ENCODE measurements at places on chromosomes 3 and 15.
A peak's percentile ranks its signal among the peaks of the same experiment; 100 is the strongest.

DNA sequence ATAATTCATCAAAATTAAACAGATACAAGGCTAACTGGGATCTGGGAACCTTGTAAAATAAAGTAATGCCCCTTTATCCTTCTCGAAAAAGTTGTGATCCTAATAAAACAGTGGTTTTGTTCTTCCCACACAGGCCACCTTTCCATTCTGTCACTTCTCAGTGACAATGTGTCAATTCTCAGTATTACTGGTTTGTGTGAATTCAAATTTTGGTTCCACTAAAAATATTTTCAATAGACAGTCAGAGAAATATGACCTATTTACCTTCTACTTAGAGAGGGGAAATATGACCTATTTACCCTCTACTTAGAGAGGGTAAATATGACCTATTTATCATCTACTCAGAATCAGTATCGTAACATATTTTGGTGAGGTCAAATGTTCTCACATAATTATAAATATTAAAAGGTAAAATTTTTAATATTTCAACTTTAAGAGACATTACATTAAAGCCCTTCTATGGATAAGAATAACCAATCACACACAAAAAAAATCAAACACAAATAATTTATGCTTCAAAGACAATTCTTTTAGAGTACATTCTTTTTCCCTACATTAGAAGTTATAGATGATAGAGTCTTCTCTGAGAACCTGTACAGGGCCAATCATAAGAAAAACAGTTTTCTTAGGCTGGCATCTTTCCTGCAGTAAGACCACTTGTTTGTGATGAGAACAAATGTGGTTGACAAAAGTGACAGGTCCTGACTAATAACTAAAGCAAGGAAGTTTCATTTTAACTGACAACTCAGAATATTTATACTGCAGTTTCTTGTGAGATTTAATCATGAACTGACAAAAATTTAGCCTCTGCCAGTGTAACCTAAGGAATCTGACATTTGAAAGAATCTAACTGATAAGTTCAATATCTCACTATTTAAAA, 323.3 kb downstream of the DIPK2A start:
- no peak for DNase-seq

GRCh38 chr3:123813876-123814275, 70.3 kb downstream of the MYLK start:
- peak; percentile 60 for DNase-seq

GRCh38 chr15:78224023-78224411, 10.3 kb downstream of the ACSBG1 start:
- no peak for DNase-seq

- DNase-seq = no peak
Measured at GRCh38 chr3:158774965-158775364, 26.9 kb upstream of the MFSD1 start.

- DNase-seq = no peak
Measured at GRCh38 chr3:16944356-16944755, 59.6 kb downstream of the PLCL2 start.

DNA sequence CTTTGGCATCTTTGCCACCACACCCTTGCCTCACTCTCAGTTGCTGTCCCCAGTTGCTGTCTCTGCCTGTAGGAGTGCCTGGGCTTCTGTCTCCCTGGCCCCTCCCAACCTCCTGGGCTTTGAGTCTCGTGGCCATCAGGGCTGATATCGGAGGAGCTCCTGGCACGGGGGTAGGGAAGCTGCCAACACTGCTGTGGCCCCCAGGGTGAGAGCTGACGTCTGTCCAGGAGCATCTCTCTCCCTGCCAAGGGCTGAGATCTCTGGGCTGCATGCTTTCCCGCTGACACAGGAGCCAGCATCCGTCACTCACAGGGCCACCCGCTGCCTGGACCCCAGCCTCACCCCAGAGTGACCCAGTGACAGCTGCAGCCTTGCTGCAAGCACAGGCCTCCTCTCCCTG, 47.4 kb downstream of the EXOG start:
- no peak for DNase-seq

- DNase-seq = no peak
Measured at GRCh38 chr3:45537616-45537969, 57.0 kb upstream of the LIMD1 start.

DNA sequence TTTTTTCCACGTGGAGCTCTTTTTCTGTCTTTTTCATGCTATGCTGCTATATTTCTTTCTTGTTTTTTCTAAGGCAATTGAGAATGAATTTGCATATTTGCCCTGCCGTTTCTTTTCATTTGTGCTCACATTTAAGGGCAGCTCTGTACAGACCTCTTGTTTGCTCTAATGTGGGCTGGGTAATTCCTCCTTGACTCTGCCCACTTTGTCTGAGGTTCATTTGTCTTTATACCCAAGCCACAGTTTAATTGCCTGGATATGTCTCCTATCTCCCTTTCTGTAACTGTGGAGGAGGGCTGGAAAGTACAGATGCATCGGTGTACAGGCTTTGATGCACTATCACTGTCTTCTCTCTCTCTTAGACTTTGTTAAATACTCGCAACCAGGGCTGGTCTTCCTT, 195.9 kb downstream of the EPHB1 start:
- DNase-seq = no peak

DNA sequence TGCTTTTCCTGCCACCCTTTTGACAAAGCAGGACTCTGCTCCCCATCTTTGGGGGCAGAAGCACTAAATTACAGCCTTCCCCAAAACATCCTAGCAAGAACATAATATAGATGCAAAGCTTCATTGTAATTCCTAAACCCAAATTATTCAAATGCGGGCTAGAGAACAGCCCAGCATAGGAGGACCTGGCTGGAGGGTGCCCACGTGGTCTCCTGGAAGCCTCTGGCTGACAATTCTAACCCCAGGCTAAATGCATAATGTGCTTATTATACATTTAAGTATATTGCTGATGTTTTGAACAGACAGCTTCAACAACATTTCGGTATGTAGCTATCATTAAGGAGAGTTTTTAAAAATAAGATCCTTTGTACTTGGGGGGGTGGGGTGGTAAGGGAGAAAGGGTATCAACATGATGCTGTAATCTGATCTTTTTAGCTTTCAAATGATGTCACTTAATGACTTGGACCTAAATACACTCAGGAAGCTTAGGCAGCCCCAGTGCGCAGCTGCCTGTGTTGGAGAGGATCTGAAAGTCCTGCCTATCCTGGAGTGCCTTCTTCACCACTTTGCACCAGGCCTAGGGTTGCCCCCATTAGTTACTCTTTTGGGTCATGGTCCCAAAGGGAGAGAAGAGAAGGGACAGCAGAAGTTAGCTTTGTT, 57.2 kb upstream of the USP3 start:
- no peak for DNase-seq

DNA sequence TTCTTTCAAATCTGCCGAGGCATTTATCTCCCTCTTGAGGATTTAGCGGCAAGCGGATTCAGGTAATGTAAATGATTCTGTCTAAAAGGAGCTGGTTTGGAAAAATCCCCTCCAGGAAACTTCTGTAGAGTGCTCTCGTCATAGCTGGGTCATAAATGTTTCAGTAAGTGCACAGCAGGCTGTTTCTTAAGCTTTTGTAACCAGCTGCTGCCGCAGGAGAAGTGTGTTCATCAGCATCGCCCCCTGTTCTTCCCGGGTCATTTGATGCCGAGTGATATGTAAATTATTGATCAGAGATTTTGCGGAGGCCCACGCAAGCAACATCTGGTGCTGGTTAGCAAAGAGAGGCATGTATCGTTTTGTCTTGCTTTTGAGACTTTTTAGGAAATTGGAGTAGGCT, 53.1 kb downstream of the DNASE1L3 start:
- no peak for DNase-seq

DNA sequence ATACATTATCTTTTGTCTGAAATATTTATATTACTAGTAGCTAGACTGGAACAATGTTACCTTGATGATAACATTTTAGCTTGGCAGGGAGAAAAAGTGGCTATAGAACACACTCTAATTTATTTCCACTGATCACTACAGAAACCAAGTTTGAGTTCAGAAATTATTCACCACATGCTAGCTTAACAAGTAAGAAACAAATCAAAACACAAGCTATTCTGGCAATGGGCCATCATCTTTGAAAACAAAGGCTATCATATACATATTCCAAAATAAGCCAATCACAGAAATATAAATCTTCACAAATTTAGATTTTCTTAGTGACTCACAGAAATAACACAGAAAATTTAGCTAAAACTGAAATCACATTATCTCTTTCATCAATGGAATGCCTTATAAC, 17.1 kb downstream of the AQR start:
- no peak for DNase-seq

GRCh38 chr3:30342318-30343060, 263.9 kb upstream of the TGFBR2 start:
- DNase-seq = peak; percentile 64

GRCh38 chr3:112092496-112093179, 6.4 kb downstream of the C3orf52 start:
- DNase-seq = peak; percentile 72

DNA sequence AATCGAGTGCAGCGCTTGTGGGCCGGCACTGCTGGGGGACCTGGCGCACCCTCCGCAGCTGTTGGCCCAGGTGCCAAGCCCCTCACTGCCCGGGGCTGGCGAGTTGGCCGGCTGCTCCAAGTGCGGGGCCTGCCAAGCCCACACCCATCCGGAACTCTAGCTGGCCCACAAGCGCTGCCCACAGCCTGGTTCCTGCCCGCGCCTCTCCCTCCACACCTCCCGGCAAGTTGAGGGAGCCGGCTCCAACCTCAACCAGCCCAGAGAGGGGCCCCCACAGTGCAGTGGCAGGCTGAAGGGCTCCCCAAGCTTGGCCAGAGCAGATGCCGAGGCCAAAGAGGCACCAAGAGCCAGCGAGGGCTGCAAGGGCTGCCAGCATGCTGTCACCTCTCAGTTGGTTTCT, 73.4 kb downstream of the PLXNA1 start:
- no peak for DNase-seq

- no peak for DNase-seq
Measured at GRCh38 chr3:51733859-51734571, 27.1 kb downstream of the GRM2 start.

DNA sequence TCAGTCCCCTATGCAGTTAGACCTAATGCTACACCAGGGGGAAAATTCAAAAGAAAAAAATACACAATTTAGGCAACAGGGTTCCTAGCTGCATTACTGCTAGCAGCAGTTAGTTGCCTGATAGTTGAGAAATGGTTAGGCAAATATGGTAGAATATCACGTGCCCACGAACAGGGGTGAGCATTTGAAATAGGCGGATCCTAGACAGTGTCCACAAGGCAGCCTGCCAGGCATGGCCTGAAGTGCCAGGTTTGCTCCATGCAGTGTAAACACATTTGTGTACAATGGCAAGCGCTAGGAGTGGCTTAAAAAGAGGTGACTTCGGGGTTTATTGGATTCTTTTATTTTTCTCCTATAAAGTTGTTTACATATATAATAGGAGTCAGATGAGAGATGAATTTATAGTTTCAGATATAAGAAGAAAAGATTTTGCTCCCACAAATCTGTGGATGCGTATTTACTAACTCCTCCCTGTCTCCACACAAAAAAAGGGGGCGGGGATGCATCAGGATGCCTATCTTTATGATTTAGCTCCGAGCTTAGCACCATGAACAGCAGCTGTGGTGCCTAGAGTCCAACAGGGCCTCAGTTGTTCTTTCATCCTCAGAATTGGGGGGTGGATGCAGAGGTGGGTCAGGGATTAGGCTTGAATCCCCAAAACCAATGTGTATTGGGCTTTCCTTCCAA, 3.9 kb upstream of the TGM4 start:
- DNase-seq = no peak

- DNase-seq = no peak
Measured at GRCh38 chr3:46375218-46375617, 4.5 kb downstream of the CCR5 start.

- no peak for DNase-seq
Measured at GRCh38 chr3:9776896-9777693, 7.3 kb upstream of the CAMK1 start.

DNA sequence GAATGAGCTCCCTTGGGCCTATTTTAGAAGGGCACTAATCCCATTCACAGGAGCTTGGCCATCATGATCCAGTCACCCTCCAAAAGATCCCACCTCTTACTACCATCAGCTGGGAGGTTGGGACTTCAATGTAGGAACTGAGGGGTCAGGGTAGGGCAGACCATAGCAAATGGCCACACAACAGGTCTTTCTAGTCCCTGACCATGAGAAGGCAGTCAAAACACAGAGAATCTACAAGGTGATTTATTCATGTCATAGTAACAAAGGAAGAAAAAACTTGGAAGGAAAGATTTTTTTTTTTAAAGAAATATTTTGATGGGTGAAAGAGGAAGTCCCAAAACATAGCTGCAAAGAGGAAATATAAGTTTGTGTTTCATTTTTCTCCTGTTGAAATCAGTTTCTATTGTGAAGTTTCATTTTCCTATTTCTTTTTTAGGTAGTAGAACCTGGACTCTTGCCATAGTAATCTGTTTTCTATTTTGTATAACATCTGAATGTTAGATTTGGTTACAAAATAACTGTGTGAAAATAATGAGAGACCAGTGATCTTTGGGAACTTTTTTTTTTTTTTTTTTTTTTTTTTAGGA, 23.5 kb upstream of the TNFSF10 start:
- no peak for DNase-seq

DNA sequence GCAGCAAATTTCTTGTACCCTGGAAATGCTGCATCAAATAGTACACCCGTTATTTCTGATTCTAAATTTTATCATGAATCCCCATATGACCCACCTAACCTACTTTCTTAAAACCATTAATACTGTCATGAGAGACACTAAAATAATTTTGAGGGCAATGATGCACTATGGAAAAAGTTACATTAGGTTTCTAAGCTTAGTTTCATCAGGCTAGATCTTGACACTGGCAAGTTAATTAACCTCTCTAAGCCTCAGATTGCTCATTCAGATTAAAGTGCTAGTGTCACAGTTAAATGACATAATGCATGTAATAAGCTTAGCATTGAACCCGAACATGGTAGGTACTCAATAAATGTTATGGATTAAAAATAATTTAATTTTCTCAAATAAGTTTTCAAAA, 8.2 kb downstream of the GOLIM4 start:
- no peak for DNase-seq

DNA sequence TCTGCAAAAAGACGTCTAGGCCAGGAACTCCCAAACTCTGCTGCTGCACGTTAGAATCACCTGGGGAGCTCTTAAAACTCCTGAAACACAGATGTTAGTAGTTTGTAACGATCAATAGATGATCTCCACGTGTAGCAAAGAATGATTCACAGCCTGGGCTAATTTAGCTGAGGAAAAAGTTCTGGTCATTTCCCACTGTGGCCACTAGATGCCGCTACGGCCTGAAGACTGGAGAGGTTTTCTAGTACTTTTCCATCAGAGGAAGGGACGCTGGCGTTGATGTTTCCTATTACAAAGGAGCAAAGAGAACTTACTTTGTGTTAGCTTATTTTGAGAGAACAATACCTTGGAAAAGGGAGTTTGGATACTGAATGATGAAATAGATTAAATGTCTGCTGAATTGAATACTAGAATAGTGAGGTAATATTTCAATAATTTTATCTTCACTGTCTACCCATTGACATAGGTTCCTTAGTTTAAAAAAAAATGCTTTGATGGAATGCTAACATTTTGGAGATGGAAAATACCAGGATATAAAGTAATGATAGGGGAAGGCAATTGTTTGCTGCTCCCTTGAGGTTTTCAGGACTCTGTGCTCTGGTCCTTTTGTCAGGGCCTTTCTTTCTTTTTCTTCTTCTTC, 159.1 kb downstream of the P3H2 start:
- DNase-seq = peak; percentile 86

- no peak for DNase-seq
Measured at GRCh38 chr3:173552526-173552925, 155.0 kb downstream of the NLGN1 start.

- DNase-seq = no peak
Measured at GRCh38 chr3:46496746-46497555, 825 bp upstream of the RTP3 start.

Measured in GM03348 (cell line).